WTC11 (cell line): ENCODE measurements at places on chromosomes 2 and 18. TPM values are rescaled to one million over a fixed set of nuclear protein-coding genes. Genes with fewer than 3 reads are reported as not detected.

GRCh38 chr2:167534443-167534842, 646.2 kb downstream of the XIRP2 start:
- DNase-seq = no peak

- no peak for DNase-seq
Observed at GRCh38 chr2:43572244-43572643, 23.6 kb downstream of the THADA start.

- no peak for DNase-seq
Observed at GRCh38 chr2:65122313-65122712, 7.6 kb downstream of the RAB1A start.

DNA sequence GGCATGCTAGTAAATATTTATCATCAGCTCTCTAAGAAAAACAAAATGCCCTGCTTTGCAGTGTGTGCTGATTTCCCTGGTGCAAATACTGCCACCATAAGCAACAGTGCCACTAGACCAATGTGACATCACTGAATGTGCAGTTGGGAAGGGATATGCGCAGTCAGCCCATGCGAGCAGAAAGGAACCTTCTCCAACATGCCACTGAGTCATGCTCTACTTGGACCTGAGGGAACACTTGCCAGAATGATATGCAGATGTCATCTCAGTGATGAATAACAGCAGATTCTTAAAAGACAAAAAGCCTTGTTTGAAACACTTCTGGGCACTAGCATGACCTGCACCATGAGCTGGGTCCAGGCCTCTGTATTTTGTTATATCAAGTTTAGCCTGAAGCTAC, 55.3 kb upstream of the REL start:
- no peak for DNase-seq

The ST8SIA5 gene
- total RNA-seq = 2.8 to 5.4 TPM (median 3.1 TPM) in 3 replicates

The CHST10 gene
- 19.9 to 24.4 TPM (median 21.6 TPM) in 3 replicates for total RNA-seq
